Spleen (tissue), 13 donors: ENCODE measurements at places on chromosomes 12 and 14.
A peak's percentile ranks its signal among the peaks of the same experiment; 100 is the strongest.

- peak; percentile 93 for DNase-seq
These were observed 4.2 kb downstream of the RHOF start for GRCh38 chr12:121789233-121789781.

GRCh38 chr12:89939522-89940215, 231.0 kb upstream of the ATP2B1 start:
- no peak for DNase-seq

- peak; percentile 82 for DNase-seq
These were observed at the start of gene ACACB for GRCh38 chr12:109115758-109116610. TSS of gene ACACB (plus strand) at chr12:109116587. CDS start at chr12:109139406, 22,819 bp downstream.

DNA sequence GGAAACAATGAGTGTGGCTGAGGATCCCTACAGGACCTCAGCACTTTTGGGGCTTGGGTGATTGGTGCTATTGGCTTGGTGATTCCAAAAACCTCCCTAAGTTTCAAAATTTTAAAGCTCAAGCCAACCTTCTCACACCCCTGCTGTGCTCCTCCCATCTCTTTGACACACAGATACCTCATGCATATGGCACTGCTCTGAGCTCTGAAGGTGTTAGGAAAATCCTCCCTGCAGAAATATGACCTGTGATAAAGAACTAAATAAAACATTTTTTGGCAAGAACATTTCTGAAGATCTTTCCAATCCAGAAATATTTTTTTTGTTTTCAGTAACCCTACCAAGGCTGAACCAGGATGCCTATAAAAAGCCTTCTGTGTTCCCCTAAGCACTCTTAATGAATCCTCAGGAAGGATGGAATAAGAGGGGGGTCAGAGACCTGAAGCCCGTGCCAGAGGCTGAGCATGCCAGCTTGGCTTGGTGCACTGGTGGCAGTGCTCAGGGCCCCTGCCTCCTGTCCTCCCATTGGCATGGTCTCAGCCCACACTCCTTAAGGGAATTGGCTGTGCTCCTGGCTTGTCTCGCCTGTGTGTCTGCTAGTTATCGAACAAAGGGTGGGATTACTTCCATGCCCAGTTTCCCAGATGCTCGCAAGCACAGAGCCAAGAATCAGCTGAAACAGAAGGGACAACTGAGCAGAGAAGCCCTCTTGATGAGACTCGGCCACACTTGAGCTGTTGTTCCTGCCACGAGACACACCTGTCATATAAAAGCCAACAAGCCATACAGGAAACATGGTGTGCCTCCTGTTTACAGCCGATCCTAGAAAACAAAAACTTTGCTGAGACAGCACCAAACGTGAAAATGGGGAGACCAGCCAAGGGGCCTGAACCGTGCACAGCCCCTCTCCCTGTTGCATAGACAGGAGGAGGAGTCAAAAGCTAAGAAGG, 132.7 kb upstream of the EEA1 start:
- DNase-seq: no peak

DNA sequence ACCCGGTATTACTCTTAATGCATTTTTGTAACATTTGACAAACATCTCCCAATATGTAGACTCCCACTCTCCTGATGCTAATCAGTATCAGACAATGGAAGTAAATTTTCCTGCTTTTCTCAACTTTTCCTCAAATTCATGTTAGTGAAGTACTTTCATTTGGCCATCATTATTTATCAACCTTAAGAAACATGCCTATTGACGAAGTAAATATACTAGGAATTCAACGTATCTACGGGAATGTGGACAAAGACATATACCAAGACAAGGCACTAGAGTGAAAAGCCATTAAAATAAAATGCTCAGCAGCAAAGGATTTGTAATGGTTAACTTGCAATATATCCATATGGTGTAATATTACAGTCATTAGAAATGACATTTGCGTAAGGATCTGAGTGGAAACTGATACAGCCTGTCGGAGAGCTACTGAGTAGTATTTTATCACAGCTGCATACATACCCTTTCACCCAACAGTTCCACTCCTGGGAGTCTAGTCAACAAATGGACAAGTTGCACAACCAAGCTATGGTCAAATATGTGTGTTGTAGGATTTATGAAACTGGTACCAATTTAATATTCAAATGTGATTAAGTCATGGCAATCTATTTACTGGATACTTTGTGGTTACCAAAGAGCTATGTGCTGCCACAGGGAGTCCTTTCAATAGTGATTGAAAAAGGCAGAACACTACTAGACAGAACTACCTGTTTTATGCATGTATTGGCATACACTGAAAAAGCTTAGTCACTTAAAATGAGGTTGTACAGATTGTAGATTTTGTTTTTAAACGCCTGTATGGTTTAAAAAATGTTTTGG, 26.5 kb downstream of the NUDT4 start:
- DNase-seq: no peak

DNA sequence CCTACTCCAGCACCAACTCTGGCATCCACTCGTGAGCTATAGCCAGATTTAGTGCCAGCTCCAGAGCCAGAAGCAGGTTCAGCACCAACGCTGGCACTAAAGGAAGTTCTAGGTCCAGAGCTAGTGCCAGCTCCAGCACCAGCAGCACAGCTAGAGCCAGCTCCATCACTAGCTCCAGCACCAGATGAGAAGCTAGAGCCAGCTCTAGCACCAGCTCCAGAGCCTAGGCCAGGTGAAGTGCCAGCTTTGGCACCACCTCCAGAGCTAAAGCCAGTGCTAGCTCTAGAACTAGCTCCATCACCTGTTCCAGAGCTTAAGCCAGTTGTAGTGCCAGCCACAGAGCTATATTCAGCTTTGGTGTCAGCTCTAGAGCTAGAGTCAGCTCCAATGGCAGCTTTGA, 24.7 kb downstream of the ABCD4 start:
- DNase-seq: no peak

DNA sequence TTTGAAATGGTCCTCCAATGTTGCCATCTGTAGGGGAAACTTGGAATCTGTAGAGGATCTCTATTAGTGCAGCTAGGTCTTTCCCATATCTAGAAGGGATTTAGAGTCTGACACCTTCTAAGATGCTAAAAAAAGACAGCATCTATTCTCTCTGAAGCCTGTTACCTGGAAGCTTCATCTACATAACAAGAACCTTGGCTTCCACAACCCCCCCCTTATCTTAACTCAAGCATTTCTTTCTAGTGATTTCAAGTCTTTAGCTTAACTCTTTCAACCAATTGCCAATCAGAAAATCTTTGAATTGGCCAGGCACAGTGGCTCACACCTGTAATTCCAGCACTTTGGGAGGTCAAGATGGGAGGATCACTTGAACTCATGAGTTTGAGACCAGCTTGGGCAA, 543.3 kb downstream of the TRHDE start:
- no peak for DNase-seq

DNA sequence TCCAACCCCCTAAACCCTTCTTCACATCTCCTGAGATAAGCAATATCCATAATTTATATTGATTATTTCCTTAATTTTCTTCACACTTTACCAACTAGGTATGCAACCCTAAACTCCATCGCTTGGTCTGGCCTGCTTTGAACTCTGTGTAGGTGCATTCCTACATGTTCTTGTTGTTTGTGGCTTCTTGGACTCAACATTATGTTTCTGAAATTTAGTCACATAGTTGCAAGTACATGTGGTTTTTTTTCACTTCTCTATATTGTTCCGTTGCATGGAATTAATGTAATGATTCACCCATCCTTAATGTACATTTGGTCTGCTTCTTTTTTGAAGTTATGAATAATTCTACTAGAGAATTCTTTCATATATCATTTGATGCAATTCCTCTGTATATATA, 1.6 kb upstream of the TAS2R30 start:
- no peak for DNase-seq

DNA sequence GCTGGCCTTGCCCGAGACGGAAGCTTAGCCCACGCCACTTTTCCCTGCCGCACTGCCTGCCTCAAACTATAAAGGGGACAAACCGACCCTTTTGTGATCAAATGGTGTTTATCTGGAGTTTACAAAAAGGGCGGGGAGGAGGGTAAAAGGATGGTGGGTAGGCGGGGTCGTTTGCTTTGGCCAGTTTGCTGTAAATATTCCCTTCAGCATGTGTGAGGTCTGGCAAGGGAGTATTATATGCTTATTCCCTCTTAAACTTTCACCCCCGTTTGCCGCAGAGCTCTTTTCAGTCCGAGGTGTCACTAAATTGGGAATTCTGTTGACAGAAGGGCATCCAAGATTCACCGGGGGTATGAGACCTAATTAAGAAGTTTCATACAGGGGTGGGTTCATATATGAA, 3.8 kb upstream of the TBX3 start:
- no peak for DNase-seq

GRCh38 chr14:89251061-89251460, 166.0 kb downstream of the FOXN3 start:
- no peak for DNase-seq

- DNase-seq: no peak
These were observed 5.9 kb downstream of the LAG3 start for GRCh38 chr12:6778217-6778573.

DNA sequence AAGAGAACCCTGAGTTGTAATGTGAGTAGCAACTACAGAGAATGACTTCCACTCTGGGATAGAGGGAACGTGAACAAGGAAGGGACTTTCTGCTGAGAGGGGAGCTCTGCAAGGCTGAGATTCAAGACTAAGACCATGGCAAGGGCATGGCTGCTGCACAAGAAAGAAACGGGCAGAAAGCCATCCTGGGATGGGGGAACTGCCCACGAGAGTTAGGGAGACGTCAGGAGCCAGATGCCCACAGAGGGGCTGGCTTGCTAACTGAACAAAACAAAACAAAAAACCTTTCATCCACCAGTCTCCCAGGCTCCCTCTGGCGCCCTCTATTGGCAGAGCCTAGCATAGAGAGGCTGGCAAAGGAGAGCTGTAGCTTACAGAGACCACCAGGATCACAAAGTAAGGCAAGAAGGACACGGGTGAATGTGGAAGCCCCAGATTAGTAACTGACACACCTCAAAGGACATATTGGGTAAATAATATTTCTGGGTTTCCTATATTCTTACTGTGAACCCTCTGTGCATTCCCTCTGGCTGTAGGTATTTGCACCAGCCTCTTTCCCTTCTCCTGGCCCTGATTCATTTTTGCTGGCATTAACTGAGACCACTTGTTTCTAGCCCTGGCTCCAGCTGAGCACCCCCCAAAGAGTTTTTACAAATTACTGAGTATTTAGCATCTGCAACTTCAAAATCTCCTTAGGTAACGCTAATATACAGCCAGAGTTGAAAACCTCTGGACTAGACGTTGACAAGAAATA, 338.3 kb downstream of the EMP1 start:
- DNase-seq: peak; percentile 83

GRCh38 chr12:3294481-3294911, 196.5 kb upstream of the PRMT8 start:
- no peak for DNase-seq

DNA sequence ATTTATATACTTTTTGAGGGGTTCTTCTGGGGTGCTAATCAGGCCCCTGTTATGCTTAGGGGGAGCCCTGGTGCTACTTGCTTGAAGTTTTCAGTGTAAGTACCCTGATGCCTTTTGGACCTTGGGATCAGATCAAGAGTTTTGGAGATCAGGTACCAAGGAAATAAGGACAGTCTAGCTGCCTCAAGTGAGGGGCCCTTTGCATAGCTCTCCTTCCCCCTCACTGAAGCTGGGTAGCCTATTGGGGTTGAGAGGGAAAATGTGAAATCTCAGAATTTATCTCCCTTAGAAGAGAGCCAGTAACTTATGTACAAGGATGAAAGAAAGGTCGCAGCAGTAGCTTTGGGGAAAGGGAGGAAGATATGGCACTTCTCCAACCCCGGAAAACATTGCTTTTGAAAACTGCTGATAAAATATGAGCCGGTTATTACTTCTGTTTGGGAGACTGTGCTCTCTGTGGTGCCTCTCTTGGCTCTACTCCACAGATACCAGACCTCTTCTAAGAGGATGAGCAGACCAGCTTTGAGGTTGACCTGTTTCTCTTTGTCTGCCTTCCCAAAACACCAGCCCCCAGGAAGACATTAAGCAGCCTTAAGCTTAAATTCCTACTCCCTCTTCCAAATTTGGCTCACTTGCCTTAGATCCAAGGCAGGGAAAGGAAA, 8.8 kb upstream of the AMHR2 start:
- DNase-seq: peak; percentile 2

GRCh38 chr12:14268120-14268515, 97.4 kb upstream of the ATF7IP start:
- DNase-seq: no peak

GRCh38 chr12:128408669-128409068, 141.7 kb downstream of the TMEM132C start:
- DNase-seq: no peak

DNA sequence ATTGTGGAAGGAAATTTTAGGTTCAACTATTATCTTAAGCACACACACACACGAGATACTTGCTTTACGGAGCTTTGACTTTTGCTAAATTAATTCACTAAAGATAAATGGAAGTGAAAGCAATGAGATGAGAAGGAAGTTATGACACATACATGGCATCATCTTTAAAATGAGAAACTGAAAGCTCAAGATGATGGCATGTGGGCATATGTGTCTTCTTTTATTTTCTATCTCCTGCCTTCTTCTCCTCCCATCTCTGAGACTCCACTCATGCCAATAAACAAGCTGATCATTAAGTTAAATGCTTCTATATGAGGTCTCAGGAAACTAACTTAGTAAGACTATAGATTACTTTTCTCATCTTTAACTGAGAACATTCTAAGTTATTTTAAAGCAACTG, 216.7 kb downstream of the MED13L start:
- no peak for DNase-seq

DNA sequence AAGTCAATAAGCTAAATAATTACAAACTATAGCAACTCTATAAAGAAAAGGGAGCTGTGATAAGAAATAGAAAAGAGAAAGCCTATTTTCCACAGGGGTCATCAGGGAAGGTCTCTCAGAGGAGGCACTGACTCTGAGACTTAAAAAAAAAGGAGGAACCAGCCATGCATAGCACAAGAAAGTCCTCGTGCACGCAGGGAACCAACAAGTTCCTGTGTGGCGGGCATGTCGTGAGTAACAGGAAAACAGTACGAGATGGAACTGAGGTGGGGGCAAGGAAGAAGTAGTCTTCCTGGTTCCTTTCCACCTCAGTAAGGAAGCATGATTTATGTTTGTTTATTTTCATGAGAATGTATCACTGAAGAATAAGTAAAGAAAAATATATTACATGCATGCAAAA, 367.0 kb upstream of the TMEM132C start:
- no peak for DNase-seq

DNA sequence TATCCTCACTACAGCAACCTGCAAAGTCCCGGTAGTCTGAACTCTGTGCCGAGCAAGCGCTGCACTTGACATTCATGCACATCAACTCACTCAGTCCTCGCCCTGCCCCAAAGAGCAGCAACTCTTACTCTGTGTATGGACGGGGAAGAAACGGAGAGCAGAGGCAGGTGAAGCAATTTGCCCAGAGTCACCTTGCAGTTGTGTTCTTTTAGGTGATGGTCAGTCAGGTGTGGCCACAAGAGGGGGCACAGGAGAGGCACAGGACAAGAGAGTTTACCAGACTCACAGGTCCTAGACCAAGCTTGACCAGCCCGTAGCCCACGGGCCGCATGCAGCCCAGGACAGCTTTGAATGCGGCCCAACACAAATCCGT, 39.1 kb downstream of the TSPAN11 start:
- DNase-seq: peak; percentile 58
